Colonic mucosa (tissue), 4 donors: ENCODE measurements at places on chromosomes 2 and 18. TPM values are rescaled to one million over a fixed set of nuclear protein-coding genes. Genes with fewer than 3 reads are reported as not detected.

DNA sequence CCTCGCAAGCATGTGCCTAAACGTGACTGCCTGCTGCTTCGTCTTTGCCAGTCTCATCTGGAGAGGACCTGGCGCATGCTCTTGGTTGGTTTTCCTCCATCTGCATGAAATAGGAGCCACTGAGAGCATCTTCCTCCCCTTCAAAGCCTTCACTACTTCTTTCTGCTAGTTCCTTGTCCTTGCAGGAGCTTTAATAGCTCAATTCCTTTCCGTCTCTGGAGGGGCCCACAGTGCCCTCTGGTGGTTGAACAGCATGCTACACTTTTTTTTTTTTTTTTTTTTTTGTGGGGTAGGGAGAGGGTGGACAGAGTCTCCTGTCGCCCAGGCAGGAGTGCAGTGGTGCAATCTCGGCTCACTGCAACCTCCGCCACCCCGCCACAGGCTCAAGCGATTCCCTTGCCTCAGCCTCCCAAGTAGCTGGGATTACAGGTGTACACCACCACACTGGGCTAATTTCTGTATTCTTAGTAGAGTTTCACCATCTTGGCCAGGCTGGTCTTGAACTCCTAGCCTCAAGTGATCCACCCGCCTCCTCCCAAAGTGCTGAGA, 59.6 kb downstream of the SP110 start:
- H3K4me1 ChIP-seq: no peaks in the 10 kb centered on the region
- H3K4me3 ChIP-seq: no peak overlapping the region
- peak; percentile 53 for DNase-seq

DNA sequence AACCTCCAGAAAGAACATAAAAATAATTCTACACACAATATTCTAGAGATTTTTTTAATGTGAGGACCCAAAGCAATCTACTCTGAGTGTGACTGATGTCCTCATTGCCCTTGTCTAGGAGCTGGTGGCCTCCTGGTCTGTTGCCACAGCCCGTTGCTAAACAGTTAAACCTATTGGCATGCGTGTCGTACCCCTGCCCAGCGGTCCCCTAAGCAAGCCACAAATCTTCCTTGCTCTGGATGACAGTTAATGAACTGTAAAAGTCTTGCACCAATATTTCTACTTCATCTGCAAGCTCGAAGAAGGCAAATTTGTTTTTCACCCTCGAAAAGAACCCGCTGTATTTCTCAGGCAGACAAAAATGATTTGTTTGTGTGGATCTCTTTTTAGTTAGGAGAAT, 489.1 kb upstream of the MEX3C start:
- H3K27me3 ChIP-seq: no peaks in the 10 kb centered on the region
- H3K36me3 ChIP-seq: no peaks in the 10 kb centered on the region
- no peak for DNase-seq
- H3K4me1 ChIP-seq: no peaks in the 10 kb centered on the region
- H3K4me3 ChIP-seq: no peak overlapping the region
- no peak overlapping the region for H3K27ac ChIP-seq

DNA sequence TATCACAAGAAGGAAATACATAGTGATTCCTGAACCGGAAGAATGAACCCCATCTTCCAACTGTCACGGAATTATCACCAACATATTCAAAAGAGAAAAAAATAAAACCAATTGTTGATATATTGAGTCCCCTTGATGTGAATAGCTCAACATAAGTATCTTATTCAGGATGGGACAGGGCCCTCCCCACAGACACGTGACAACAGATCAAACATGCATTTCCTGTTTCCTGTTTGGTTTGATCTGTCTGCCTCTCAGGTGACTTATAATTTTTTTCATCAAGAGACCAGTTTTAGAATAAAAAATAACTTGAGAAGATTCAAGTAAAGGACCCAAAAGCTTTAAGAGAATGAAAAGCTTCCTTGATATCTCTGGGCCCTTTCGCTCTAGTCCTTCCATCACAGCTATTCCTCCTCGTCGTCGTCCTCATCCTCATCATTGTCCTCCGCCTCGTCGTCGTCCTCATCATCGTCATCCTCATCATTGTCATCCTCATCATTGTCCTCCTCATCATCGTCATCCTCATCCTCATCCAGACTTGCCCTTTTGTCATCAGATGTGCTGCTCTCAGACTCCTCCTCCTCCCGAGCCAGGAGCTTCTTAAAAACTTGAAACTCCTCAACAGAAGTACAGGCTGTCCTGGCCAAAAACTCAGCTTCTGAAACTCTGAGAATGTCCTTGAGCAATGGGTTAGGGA, 6.3 kb downstream of the MTERF4 start:
- no peak for DNase-seq
- H3K4me1 ChIP-seq: no peaks in the 10 kb centered on the region
- no peaks in the 10 kb centered on the region for H3K27me3 ChIP-seq
- no peak overlapping the region for H3K27ac ChIP-seq
- peaks cover 18% of the 10 kb centered on the region for H3K36me3 ChIP-seq

DNA sequence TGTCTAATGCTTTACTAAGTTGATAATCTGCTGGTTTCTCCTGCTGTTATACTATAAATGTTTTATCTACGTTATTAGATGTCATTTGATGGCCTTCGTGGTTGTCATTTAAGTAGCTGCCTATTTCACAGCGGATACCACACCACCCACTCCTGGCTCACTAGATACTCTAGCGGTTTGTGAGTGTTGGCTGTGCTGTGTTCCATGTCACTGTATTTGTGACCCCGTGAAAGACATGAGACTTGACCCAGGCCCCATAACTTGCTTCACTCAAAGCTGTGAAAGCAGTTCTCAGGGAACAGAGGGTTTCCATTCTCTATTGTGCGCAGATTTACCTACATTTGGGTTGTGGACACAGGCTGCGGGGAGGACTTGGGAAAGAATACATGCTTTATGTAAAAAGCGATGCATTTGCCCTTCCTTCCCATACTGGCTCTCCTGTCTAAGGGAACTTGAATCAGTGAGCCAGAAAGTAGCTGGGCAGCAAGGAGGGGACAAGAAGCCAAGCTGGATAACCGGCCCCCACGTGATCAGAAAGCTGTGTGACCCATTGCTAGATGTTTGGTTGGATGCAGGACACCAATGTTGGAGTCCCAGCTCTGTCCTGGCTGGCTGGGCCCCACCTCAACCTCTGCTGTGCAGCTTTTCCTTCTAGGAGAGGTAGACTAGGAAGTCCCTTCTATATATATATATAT, 52.2 kb downstream of the PLB1 start:
- no peak for DNase-seq
- no peaks in the 10 kb centered on the region for H3K36me3 ChIP-seq
- no peak overlapping the region for H3K27ac ChIP-seq
- no peak overlapping the region for H3K4me3 ChIP-seq

DNA sequence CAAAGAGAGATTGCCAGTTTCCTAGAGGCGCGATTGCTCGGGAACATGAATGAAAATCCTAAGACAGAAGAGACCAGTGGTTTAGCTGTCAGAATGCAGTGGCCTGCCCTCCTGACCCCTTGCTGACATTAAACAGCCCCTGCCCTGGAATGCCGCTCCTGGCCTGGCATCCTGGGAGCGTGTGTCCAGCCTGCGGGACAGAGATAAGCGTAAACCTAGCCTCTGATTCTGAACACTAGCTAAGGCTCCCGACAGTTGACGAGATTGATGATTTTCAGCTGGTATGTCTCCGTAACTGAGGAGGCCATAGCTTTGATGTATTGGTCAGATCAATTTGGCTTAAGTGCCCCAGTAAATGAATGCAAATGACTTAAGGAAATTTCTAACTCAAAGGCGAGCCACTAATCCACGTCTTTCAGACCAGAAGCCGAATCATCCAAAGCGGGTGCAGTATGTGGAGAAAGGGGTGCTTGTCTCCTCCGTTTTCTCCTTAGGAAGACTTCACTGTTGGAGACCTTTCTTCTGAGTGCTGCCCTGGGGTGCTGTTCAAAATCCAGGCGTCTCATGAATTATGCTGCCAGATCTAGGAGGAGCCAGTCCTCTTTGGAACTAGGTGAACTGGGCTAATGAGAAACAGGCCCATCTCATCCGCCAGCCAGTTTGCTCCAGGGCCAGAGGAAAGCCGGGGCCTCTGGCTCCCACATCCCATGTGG, 142.5 kb upstream of the L3MBTL4 start:
- no peaks in the 10 kb centered on the region for H3K36me3 ChIP-seq
- H3K4me3 ChIP-seq: no peak overlapping the region
- DNase-seq: no peak
- no peaks in the 10 kb centered on the region for H3K27me3 ChIP-seq
- H3K27ac ChIP-seq: no peak overlapping the region

DNA sequence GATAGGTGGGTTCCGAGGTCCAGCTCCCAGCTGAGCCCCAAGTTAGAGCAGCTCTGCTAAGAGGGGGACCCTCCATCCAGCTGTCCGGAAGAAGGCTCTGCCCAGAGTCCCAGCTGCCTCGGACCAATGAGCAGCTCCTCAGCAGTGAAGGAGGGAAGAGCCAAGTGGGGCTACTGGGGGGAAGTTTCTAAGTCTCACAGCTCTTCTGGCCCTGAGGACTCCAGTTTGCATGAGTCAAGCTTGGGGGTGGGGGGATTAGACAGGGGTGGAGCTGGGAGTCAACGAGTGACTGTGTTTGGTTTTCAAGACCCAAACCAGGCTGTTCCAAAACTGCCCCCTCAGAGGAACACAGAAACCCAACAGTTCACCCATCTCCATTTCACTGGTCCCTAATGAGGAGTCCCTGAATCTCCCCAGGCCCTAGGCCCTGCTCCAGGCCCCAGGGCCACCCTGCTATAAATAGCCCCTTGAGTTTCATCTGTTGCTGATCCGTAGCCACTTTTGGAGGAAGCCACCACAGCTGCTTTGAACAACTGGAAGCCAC, 100.9 kb downstream of the TNS1 start:
- no peak for DNase-seq

Gene GPR39
- 14.6 TPM for total RNA-seq

GRCh38 chr2:28665041-28665704, 86.5 kb upstream of the PPP1CB start:
- H3K4me3 ChIP-seq: no peak overlapping the region
- H3K27me3 ChIP-seq: no peaks in the 10 kb centered on the region
- peaks cover 13% of the 10 kb centered on the region for H3K4me1 ChIP-seq
- H3K36me3 ChIP-seq: no peaks in the 10 kb centered on the region
- DNase-seq: peak; percentile 71

GRCh38 chr18:79397830-79398761, 2.4 kb downstream of the NFATC1 start:
- peaks cover 2% of the 10 kb centered on the region for H3K4me1 ChIP-seq
- no peaks in the 10 kb centered on the region for H3K36me3 ChIP-seq
- H3K27ac ChIP-seq: no peak overlapping the region
- no peak for DNase-seq
- peaks cover 49% of the 10 kb centered on the region for H3K27me3 ChIP-seq

DNA sequence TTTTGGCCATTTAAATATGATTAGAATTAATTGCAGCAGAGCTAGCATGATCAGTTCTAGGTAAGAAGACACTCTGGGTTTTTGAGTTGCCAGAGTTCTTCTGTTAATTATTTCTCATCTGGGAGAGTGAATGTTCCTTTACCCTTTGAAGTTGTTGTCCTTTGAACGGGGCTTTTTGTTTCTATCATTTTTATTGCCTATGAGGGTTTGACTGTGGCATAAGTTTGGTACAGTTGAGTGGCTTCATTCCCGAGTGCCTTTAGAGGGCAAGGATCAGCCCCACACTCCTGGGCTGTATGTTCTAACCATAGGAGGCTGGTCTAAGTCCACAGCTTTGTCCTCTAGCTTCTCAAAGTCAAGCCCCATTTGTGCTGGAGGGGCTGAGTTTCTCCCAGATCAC, 804.3 kb downstream of the KCNJ3 start:
- H3K27ac ChIP-seq: no peak overlapping the region
- no peak overlapping the region for H3K4me3 ChIP-seq
- no peak for DNase-seq
- no peaks in the 10 kb centered on the region for H3K36me3 ChIP-seq
- H3K27me3 ChIP-seq: no peaks in the 10 kb centered on the region
- no peaks in the 10 kb centered on the region for H3K4me1 ChIP-seq

- DNase-seq: no peak
- no peaks in the 10 kb centered on the region for H3K4me1 ChIP-seq
- no peak overlapping the region for H3K27ac ChIP-seq
- H3K27me3 ChIP-seq: no peaks in the 10 kb centered on the region
- H3K4me3 ChIP-seq: no peak overlapping the region
- H3K36me3 ChIP-seq: no peaks in the 10 kb centered on the region
These were observed 207.6 kb downstream of the AGAP1 start for GRCh38 chr2:235701206-235701981.

DNA sequence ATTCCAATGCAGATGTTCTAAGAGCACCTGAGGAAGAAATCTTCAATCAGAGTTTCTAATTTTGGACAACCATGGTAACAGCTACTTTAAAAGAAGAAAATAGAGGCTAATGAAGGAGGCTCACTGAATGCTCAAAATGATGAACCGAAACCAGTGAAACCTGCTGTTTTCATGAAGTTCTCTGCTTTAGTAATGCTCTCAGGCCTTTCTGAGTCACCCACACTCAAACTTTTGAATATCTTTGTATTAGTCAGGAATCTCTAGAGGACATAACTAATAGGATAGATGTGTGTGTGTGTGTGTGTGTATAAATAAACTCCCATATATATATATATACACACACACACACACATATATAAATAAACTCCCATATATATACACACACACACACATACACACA, 76.9 kb upstream of the RIT2 start:
- H3K27ac ChIP-seq: no peak overlapping the region
- H3K4me3 ChIP-seq: no peak overlapping the region
- no peaks in the 10 kb centered on the region for H3K36me3 ChIP-seq
- H3K27me3 ChIP-seq: no peaks in the 10 kb centered on the region
- no peak for DNase-seq

DNA sequence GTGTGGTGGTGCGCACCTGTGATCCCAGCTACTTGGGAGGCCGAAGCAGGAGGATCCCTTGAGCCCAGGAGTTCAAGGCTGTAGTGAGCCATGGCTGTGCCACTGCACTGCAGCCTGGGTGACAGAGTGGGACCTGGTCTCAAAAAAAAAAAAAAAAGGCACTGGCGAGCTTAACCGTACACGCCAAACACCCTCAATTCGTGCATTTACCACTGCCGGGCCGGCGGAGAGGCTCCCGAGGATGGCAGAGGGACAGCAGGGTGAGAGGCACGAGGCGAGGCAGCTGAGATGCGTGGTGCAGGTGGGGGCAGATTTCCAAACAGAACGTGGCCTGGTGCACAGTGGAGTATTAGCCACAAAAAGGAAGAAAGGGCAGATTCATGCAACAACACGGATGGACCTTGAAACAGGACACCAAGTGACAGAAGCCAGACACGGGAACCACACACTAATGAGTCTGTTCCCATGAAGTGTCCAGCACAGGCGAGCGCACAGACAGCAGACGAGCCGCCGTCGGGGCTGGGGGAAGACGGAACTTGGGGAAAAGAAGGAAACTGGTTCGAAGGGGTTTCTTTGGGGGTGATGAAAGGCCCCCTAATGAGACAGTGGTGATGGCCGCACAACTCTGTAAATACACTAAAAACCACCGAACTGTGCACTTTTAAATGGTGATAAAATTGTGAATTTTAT, 27.4 kb downstream of the SLC66A2 start:
- H3K27ac ChIP-seq: no peak overlapping the region
- no peaks in the 10 kb centered on the region for H3K36me3 ChIP-seq
- DNase-seq: no peak
- no peak overlapping the region for H3K4me3 ChIP-seq
